Left ventricle myocardium inferior (tissue), 1 donor: ENCODE measurements at places on chromosomes 1 and 21. TPM values are rescaled to one million over a fixed set of nuclear protein-coding genes. Genes with fewer than 3 reads are reported as not detected.

The CYYR1 gene
- 21.6 TPM for total RNA-seq

The ADAM30 gene
- not detected for total RNA-seq

The PODN gene
- 22.9 TPM for total RNA-seq

The LPAR3 gene
- total RNA-seq, result 16.2 TPM

The AMY2A gene
- total RNA-seq, result not detected

- no peak for DNase-seq
Observed at GRCh38 chr1:150576367-150576711, 3.1 kb downstream of the MCL1 start.

GRCh38 chr1:7535934-7536878, 234.9 kb upstream of the VAMP3 start:
- DNase-seq, result peak; percentile 3

DNA sequence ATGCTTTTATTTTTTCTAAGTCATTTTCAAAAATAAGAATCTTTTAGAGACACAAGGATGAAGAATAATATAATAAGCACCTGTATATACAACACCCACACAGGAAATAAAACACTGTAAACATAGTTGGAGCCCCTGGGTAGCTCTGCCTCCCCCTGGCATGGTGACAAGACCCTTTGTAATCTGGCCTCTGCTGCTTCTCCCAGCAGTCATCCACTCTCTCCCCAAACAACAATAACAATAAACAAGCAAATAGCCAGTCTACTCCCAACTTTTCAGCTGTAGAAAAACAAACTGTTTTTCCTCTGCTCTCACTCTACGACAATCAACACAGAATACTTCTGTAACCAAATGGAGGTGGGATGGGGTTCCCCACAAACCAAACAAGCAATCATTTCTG, 110.1 kb downstream of the CSMD2 start:
- no peak for DNase-seq

GRCh38 chr1:6674771-6675170, 26.8 kb downstream of the DNAJC11 start:
- no peak for DNase-seq

DNA sequence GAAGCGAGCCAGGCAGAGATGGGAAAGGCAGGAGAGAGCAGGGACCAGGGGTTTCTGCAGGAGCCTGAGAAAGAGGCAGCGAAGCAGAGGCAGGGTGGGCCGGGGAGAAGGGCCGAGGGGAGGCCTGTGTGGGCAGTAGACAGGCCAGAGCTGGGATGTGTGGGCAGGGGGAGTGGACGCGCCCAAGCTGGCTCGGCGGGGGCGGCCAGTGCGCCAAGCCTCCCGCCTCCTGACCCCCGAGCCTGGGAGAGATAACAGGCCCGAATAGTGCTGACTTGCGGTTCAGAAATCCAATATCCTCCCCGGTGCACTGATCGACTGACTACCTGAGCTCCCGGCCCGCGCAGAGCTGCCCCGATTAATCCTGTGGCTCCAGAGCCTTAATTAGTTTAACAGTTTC, 41.9 kb downstream of the AHDC1 start:
- peak; percentile 20 for DNase-seq

GRCh38 chr1:54109129-54110090, 43.4 kb downstream of the CDCP2 start:
- no peak for DNase-seq

DNA sequence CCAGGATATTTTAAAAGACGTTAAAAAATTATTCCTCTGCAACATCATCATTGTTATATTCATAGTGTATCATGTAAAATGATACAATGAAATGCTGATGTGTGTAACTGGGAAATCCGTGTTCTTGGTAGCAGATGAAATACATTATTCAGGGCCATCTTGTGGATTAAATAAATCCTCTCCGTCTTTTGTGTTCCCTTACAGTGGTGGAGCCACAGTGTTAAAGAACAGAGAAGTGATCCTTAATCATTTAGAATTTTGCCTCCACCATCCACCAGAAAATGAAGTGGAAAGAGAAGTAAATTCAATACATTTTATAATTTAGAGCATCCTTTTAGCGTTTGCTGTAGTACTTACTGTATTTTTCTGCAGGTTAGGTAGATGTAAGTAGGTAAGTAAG, 1.3 kb downstream of the DYRK3 start:
- no peak for DNase-seq

DNA sequence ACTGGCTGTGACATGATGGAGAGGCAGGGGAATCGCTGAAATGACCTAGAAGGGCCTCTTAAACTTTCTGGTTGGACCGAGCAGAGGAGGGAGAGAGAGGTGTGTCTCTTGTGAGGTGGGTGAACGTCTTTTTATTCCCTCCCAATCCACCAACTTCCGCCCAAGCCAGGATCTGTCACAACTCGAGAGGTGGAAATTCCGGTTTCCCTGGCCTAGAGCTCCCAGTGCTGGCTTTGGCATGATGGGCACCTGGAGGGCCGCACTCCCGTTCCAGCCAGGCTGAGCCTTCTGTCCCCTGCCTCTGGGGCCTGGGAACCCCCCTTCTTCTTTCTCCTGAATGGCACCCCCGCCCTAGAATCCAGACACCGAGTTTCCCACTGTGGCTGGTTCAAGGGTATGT, at the start of gene SEMA4A:
TSS of gene SEMA4A (plus strand) at position 224 of the 400 bp plus-strand sequence. CDS start 994 bp downstream, outside the sequence.
- no peak for DNase-seq

- no peak for DNase-seq
Observed at GRCh38 chr1:4085546-4085945, 185.5 kb upstream of the C1orf174 start.

- peak; percentile 61 for DNase-seq
Observed at GRCh38 chr1:205430696-205431305, 8.9 kb upstream of the LEMD1 start.
